Colonic mucosa (tissue), 4 donors: ENCODE measurements at places on chromosomes 1 and 21.

DNA sequence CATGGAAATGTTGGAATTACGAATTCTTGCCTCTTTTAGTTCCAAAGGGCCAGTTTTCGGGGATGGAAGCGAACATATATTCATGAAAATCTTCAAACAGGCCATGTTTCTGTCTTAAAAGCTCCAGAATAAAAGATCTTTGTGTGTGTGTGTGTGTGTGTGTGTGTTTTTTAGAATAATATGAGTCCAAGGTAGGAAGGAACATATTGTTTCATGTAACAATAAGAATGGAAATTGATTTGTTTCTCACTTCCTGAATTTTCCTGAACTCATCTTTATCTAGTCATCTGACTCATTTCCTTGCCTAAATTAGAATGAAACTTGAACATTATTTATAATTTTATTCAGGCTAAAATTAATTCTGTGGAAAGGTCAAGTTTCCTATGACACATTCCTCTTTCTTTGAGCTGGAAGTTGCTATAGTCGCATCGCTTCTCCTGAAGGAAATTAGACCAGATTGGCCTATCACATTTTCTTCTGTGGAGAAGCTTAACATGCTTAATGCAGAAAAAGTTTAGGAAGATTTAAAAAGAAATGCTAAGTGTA lies 805.1 kb upstream of the ADAMTS5 start:
- no peak overlapping the region for H3K27ac ChIP-seq
- H3K4me3 ChIP-seq: no peak overlapping the region
- H3K27me3 ChIP-seq: no peaks in the 10 kb centered on the region
- DNase-seq: no peak

DNA sequence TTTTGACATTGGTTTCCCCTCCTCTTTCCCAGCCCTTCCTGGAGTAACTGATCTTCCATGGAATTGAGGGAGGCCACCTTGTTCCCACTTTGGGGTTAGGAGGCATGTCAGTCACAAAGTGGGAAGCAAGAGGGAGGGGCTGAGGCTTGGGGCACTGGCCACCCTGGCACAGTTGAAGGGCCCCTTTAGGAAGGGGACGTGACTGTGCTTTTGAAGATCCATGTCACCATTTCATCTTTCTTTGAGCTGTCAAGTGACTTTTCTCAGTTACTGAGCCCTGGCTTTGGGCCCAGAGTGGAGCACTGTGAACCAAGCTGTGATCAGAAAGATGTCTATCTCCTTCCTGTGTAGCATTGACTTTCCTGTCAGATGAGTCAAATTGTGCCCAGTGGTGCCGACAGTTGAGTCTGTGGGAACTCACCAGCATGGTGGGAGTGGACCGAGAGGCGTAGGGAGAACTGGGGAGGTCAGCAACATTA lies 38.5 kb upstream of the TDRD10 start:
- DNase-seq: peak; percentile 34
- no peaks in the 10 kb centered on the region for H3K36me3 ChIP-seq
- no peak overlapping the region for H3K4me3 ChIP-seq
- no peaks in the 10 kb centered on the region for H3K4me1 ChIP-seq
- H3K27me3 ChIP-seq: no peaks in the 10 kb centered on the region

DNA sequence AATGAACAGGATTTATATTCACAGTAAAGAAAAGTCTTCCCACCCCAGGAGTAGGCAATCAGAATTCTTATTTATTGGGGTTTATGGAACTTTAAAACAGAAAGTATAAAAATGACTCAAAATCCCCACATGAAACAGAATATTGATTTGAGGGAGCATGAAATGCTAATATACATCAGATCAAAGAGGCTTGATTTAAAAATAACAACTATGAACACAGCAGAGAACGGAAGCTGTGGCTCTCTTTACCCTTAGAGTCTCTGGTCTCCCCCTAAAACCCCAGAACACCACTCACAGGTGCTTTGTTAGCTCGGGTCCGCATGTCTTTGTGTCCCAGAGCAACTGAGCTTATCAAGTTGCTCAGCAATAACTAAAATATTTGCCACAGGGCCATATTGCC lies 31.2 kb upstream of the FASLG start:
- H3K27me3 ChIP-seq: no peaks in the 10 kb centered on the region
- no peak overlapping the region for H3K4me3 ChIP-seq
- H3K4me1 ChIP-seq: no peaks in the 10 kb centered on the region
- no peak for DNase-seq
- H3K27ac ChIP-seq: no peak overlapping the region
- no peaks in the 10 kb centered on the region for H3K36me3 ChIP-seq

GRCh38 chr1:165408518-165408917 lies 36.4 kb downstream of the RXRG start:
- H3K36me3 ChIP-seq: no peaks in the 10 kb centered on the region
- no peaks in the 10 kb centered on the region for H3K4me1 ChIP-seq
- no peak for DNase-seq
- H3K27me3 ChIP-seq: no peaks in the 10 kb centered on the region

DNA sequence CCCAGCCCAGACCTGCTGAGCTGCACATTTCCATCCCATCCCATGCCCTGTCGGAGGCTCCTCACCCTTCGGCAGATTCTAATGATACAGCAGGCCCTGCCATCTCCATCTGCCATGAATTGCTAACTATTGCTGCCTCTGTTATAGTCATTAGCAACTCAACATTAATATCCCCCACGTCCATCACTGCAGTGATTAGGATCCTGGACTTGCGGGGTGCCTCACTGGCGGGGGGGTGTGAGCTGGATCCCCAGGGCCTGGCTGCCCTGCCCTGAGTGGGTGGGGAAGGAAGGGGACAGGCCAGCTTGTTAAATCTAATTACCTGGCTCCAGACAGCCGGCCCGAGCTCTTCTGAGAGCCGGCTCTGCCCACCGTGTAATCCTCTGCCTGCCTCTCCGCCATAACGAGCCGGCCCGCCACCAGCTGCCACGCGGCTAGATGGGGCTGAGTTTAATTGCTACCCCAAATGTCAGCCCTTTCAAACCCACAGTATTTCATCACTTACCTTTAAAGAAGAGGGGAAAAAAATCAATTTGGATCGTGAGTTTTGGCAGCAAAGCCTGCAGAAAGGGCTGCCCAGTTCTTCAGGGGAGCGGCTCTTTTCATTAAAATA lies 227.3 kb upstream of the CSF3R start:
- no peak overlapping the region for H3K4me3 ChIP-seq
- H3K36me3 ChIP-seq: no peaks in the 10 kb centered on the region
- no peaks in the 10 kb centered on the region for H3K4me1 ChIP-seq
- H3K27me3 ChIP-seq: no peaks in the 10 kb centered on the region
- H3K27ac ChIP-seq: no peak overlapping the region
- DNase-seq: no peak

DNA sequence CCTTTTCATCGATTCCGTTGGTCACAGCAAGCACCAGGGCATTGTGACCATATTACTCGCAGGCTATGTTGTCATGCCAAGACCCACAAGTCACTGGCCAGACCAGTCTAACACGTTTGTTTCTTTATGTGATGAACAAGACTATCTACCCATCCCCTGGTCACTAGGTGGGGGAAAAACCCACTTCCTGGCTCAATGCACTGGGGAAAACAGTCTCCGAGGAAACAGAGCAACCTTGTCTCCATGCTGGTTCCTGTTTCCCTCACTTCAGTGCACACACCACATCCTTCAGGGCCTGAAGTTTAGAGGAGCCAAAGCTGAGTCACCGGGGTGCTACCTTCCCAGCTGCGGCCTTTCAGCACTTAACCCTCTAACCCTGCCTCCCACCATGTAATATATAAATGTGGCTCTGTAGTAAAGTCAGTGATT lies 20.9 kb downstream of the ERICH3 start:
- no peak overlapping the region for H3K4me3 ChIP-seq
- DNase-seq: no peak
- H3K27ac ChIP-seq: no peak overlapping the region

GRCh38 chr1:78040484-78041089 lies 5.2 kb upstream of the GIPC2 start:
- H3K4me1 ChIP-seq: no peaks in the 10 kb centered on the region
- H3K4me3 ChIP-seq: no peak overlapping the region
- no peak overlapping the region for H3K27ac ChIP-seq
- no peak for DNase-seq

GRCh38 chr1:34320053-34320669 lies 143.5 kb downstream of the C1orf94 start:
- H3K4me3 ChIP-seq: no peak overlapping the region
- DNase-seq: no peak
- no peaks in the 10 kb centered on the region for H3K36me3 ChIP-seq
- H3K27ac ChIP-seq: no peak overlapping the region
- no peaks in the 10 kb centered on the region for H3K4me1 ChIP-seq

DNA sequence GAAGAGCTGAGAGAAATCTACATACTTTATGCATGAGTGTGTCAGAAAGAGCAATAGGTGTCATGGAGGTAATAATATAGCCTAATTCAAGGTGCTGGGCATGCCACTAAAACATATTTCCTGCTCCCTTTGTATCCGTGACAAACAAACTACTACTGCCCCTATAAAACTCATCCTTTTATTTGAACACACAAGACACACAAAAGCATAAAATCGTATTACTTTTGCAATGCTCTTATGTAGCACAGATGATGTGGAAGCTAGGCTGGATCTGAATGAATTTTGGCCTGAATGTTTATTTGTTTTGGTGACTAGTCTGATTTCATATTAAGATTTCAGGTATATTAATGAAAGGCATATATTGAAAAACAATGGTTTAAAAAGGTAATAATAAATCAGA lies 239.3 kb upstream of the NEGR1 start:
- no peaks in the 10 kb centered on the region for H3K36me3 ChIP-seq
- H3K27me3 ChIP-seq: no peaks in the 10 kb centered on the region
- H3K4me3 ChIP-seq: no peak overlapping the region
- no peak overlapping the region for H3K27ac ChIP-seq
- no peak for DNase-seq

GRCh38 chr1:150076066-150076465 lies 8.5 kb downstream of the VPS45 start:
- H3K4me1 ChIP-seq: no peaks in the 10 kb centered on the region
- H3K27ac ChIP-seq: no peak overlapping the region
- DNase-seq: no peak
- no peak overlapping the region for H3K4me3 ChIP-seq
- H3K36me3 ChIP-seq: peaks cover 4% of the 10 kb centered on the region

DNA sequence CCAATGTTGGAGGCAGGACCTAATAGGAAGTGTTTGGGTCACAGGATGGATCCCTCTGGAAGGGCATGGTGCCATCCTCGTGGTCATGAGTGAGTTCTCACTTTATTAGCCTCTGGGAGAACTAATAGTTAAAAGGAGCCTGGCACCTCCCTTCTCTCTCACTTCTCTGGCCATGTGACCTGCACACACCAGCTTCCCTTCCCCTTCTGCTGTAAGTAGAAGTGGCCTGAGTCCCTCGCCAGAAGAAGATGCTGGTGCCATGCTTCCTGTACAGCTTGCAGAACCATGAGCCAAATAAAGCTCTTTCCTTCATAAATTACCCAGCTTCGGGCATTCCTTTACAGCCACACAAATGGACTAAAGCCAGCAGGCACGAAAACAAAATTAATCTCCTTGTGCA lies 23.6 kb downstream of the ACOT7 start:
- H3K27ac ChIP-seq: no peak overlapping the region
- H3K36me3 ChIP-seq: no peaks in the 10 kb centered on the region
- H3K4me1 ChIP-seq: no peaks in the 10 kb centered on the region
- no peak for DNase-seq

DNA sequence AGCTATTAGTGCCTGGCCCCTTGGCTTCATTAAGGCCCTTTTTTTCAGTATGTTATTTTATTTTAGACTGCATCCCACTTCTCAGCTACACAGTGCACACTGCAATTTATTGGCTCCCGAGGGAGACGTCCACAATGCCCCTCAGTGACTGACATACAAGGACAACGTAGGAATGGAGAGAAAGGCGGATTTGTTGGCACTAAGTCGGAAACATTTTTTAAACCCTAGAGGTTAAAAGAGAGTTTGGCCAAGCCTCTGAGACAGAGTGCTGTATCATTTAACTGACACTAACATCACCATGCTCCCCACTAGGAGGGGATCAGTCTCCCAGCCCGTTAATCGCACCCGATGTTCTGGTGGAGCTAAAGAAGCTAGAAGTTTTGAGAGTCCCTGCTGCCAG lies 45.7 kb upstream of the FOXD3 start:
- H3K36me3 ChIP-seq: no peaks in the 10 kb centered on the region
- no peak overlapping the region for H3K27ac ChIP-seq
- H3K4me3 ChIP-seq: no peak overlapping the region

GRCh38 chr21:44365251-44365966 lies 12.0 kb downstream of the TRPM2 start:
- H3K27me3 ChIP-seq: peaks cover 7% of the 10 kb centered on the region
- no peak for DNase-seq
- H3K4me1 ChIP-seq: no peaks in the 10 kb centered on the region
- H3K4me3 ChIP-seq: no peak overlapping the region
- no peaks in the 10 kb centered on the region for H3K36me3 ChIP-seq

DNA sequence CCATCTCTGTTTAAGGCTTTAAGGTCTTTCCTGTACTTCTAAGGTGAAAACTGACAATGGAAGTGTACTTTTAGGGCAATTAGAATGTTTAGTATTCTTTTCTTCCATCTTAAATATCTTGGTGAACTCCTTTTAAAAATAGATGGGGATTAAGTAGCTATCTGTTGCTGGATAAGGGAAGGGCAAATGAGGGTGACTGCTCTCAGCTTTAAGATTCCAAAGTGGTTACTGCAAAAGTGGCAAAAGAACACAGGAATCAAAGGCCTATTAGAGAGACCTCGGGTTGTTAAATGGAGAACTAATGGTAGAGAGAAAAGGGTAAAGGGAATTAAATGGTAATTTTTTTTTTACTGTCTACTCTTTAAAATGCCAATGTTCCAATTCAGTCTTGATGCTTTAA lies 774.1 kb upstream of the B3GALT2 start:
- no peaks in the 10 kb centered on the region for H3K4me1 ChIP-seq
- H3K27ac ChIP-seq: no peak overlapping the region
- no peaks in the 10 kb centered on the region for H3K36me3 ChIP-seq
- H3K4me3 ChIP-seq: no peak overlapping the region
- no peaks in the 10 kb centered on the region for H3K27me3 ChIP-seq

- H3K4me3 ChIP-seq: no peak overlapping the region
- no peaks in the 10 kb centered on the region for H3K27me3 ChIP-seq
- no peaks in the 10 kb centered on the region for H3K36me3 ChIP-seq
- no peaks in the 10 kb centered on the region for H3K4me1 ChIP-seq
- no peak for DNase-seq
Measured at GRCh38 chr21:45856442-45856841, 125.1 kb upstream of the COL6A1 start.

DNA sequence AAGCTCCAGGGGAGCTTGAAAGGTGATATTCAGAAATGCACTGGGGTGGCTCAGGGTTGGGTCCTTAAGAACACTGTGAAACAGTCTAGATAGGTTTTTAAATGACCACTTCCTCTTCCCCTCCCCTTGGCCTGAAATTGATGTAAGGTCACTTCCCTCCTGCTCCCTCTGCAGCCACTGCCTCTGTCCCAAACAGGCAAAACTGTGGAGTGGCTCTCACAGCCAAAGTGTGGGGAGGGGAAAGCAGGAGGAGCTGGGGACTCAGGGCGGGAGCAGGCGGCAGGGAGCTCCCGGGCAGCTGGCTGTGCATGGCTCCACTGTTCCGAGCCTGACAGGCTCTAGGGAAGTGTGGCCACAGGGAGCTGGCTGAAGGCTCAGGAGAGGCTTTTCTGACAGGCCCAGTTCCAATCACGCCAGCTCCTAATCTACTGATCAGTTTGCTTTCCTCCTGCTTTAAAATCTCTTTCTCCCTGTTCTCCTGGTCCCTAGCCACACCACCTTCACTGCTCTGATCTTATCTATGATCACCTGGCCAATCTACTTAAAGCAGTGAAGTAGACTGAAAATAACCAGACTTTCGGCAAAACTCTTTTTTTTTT lies 5.1 kb upstream of the CSRP1 start:
- no peaks in the 10 kb centered on the region for H3K27me3 ChIP-seq

GRCh38 chr1:96313216-96313615 lies 408.4 kb upstream of the PTBP2 start:
- no peak overlapping the region for H3K4me3 ChIP-seq
- H3K36me3 ChIP-seq: no peaks in the 10 kb centered on the region
- H3K27ac ChIP-seq: no peak overlapping the region
